ENCODE measurements at places on chromosomes 5 and 9.

DNA sequence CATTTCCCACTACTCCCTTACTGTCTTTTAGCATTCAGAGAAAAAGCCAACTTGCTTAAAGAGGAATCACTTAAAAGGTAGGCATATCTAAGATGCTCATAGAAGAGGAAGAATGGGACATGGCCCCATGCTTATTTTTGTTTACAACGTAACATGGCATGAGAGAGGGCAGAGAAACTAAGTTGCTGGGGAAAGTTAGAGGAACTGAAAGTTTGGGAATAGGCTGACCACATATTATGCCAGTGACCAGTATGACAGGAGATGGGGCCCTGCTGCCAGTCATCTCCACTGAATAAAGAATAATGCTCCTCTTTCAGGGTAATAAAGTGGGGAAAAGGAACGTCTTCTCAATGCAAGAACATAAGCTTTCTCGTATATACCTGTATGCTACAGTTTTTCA, 1.9 kb downstream of the PLPP6 start:
- no peak for DNase-seq

DNA sequence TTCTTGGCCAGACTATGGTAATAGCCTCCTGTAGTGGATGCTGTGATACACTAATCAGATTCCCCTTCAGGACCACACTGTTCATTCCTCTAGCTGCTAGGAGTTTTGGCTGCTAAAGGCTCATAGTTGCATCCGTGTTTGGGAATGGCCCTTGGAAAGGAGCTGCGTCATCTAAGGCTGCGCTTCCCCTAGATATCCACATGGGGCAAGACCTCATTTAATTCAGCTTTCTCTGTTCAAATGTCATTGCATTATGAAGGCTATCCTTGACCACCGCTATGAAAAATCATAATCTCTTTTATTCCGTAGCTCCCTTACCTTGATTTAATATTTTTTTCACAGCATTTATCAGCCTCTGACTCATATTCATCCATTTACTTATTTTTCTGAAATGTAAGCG, 258.3 kb upstream of the NR4A3 start:
- DNase-seq: no peak

DNA sequence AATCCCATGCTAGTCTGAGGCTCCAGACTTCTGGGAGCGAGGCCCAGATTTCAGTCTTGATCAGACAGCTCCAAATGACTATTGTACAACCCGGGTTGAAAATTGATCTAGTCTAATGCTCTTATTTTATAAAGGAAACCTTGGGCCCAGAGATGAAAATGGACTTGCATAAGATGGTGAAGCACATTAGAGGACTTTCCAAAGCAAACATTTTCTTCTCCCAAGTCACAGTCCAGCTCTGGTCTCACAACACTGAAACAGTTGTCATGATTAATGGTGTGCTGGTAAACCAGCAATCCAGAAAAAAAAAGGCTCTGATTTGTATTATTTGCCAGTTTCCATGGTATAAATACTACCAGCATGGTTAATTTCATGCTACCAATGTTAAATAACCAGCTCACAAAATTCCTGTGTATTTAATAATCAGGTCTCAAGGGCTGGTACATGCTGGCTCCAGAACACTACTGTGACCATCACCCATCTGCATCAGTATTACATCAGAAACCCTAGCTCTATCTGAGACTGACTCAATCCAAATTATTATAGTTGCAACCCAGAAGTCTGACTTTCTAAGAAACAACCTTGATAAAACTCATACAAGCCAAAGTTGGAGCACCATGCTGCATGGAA, 32.5 kb upstream of the ABLIM3 start:
- no peak for DNase-seq

DNA sequence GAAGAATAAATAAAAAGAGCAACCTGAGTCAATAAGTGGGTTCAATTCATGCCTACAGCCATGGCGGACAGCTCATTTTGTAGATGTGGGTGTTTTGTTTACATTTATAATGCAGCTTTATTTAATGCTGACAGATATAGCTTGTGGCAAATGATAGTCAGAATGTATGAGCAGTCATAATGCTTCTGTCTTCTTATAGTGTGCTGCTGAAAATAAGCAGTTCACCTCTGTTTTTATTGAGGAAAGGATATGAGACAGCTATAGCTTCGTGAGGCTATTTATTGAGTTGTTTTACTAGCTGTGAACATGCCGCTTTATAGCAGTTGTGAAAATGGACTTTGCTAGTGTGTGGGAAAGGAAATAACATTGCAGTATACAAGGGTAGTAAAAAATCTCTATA, 147.4 kb downstream of the PBX3 start:
- DNase-seq: no peak

DNA sequence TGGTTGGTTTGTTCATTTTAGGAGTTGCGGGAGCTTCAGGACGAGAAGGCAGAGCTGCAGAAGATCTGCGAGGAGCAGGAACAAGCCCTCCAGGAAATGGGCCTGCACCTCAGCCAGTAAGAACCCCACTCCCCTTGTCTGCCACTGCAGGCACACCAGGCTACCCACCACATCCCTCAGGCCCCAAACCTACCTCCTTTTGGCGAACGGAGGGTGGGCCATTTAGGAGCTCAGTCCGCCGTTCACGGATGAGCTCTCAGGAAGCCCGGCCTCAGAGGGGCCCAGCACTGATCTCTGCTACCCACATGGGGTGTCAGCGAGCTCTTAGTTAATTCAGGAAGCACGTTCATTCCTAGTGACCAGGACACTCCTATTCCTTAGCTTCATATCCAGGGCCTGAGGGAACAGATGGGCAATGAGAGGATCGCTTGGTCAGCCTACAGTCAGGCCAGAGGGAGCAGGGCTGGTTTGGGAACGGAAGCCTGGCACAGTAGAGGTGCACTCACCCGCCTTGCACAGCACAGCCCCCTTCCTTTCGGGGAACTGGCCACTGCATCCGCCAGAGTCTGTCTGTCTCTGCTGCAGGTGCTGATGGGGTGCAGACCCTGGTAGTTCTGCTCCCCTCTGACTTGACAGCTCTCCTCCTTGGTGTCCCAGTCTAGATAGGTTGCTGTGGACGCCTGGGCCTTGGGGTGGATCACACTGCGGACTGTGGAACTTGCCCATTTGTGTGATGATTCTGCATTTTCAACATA, 21.4 kb downstream of the HNRNPH1 start:
- no peak for DNase-seq

- no peak for DNase-seq
Measured at GRCh38 chr9:87569518-87569917, 71.9 kb downstream of the DAPK1 start.

DNA sequence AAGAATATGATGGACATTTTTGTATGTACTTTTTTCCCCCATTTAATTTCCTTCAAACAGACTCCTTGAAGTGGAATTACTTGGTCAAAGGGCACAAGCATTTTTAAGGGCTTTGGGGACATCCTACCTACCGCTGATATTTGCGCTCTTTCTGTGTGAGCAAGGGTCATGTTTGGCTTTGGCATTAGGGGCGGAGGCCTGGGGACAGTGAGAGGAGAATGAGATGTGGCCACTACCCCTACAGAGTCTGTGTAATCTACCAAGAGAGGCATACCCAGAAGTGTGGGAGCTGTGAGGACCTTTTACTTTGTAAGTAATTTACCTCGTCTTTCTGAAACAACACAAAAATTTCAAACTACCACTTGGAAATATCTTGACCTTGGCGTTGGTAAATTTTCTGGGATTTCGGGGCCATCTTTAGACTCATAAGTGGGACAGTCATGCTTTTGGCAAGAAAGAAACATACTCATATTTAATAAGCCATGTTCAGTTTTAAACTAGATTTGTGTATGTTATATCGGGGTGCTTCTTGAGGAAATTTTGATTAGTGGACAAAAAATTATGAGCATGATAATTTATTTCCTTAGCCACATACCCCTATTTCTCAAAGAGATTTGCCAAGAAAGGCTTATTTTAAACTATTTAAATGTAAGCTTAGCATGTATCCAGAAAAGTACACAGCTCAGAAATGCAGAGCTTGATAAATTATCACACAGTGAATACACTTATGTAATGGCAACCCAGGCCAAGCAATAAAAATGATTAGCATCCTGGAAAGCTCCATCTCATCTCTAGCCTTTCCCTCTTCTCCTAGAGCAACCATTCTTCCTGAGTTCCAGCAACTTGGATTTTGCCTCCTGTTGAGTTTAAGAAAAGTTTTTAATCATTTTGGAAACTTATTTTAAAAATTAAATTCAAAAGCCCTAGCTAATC, 63.6 kb downstream of the ARHGAP26 start:
- no peak for DNase-seq

DNA sequence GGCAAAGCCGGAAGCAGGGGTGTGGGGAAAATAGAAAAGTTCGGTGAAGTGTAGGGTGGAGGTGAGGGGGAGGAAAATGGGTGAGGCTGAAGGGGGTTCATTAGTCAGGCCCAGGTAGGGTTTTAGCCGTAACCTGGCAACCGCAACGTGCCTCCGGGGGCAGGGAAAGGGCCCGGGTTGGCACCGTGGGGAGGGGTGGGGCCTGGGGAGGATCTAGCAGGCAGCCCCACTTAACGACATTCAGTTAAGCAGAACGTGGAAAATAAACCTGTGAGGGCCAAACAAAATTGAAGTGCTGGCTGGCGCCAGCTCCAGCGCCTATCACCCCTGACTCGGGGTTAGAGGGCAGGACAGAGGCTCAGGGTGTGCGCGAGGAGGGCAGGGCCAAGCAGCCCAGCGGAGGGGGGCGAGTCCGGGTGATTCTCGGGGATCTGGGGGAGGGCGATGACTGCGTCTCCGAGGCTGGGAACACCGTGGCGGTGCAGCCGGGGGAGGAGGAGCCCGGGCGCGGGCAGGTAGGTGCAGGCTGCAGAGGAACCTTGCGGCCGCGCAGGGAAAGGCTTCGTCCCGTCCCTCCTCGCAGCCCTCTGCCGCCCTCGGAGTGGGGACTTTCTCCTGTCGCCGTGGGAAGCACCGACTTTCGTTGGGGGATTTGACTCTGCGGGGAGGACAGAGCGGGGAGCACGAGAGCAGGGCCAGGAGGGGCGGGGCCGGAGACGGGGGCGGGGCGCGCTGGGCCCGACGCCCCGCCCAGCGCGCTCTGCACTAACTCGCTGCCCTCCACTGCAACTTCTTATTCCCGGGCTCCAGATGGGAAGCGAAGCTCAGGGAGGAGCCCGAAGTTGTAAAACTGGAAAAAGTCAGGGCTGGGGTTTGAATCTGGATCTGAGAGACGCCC, 5.1 kb downstream of the RGS14 start:
- peak; percentile 52 for DNase-seq

DNA sequence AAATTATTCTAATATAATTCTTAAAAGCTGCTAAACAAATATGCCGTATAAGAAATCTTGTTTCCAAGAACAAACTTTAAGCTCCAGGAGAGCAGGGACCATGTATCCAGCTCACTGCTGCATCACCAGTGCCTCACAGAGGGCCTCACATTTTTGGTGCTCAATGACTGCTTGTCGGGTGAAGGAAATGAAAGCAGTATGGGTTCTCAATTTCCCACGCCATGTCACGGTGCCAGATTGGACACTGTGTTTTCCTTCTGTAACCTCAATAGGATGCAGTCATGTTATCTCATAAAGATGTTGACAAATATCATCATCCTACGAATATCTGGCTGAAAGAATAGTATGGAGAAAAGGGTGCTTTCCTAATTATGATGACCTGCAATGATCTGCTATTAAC, 64.7 kb downstream of the POU5F2 start:
- DNase-seq: no peak

- DNase-seq: no peak
Measured at GRCh38 chr9:87729246-87729645, 3.3 kb downstream of the CTSL start.

GRCh38 chr9:128685636-128686489, 3.2 kb upstream of the SET start:
- peak; percentile 27 for DNase-seq

GRCh38 chr9:108850293-108850897, 5.4 kb downstream of the ACTL7B start:
- no peak for DNase-seq

DNA sequence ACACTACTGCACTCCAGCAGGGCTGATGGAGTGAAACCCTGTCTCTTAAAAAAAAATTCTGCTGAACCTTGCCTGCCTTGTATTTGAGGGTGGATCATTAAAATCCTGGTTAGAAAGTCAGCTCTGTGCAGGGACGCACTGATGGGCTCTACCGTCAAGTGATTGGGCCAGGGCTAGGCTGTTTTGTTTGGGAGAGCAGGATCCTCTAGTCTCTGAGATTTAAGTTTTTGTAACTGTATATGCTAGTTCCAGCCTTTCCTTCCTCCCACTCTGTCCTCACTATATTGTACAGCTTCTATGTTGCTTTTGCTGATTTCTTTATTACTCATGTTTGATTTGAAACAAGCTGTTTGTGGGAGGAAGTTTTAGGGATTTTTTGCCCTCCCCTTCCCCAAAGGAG, 11.5 kb downstream of the DDX4 start:
- no peak for DNase-seq

DNA sequence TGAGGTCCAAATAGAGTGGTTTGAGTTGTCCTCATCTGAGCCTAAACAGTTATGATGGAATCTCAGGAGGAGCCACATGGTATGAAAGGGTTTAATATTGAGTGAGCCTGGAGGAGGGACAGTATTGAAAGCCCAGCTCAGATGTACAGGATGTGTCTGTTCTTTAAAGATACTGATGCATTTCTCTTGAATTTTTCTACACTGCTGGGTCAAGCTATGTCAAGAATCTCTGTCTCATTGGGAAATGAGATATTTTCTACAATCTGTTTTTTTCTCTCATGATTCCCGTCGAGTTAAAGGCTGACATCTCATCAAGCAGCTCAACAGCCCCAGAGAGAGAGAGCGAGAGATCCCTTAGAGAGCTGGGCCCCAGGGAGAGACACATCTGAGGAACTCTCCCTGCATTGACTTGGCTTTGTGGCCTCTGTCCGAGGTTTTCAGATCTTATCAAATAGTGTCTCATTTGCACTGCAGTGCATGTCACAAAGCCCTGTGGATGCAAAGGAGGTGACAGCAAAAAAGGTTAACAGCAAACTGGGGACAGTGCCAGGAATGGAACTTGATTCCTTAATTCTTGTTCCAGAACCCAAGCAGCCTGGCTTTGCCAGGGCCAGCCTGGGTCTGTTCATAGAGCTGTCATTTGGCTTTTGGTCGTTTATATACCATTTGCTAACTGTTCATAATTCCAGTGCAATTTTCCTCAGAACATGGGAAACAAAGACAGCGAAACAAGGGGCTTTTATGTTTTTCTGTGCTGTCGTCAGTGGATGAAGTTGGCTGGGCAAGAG, 19.0 kb upstream of the ACTBL2 start:
- DNase-seq: no peak

DNA sequence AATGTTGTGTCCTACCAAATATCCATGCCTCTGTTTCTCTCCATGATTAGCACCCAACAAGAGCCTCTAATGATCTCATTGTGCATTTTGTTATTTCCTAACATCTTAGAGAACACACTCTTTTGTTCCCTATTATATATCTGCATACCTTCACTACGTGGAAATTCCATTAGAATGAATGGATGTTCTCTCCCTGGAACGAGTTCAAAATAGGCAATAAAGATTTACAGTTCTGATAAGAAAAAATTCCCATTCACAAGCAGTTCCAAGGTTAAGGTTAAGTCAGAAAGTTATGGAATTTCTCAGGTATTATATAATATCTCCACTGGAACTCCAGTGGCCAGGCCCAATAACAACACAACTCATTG, 83.7 kb downstream of the TRPM6 start:
- DNase-seq: no peak

- no peak for DNase-seq
Measured at GRCh38 chr5:180271221-180271620, 20.7 kb downstream of the MAPK9 start.

All from central memory CD4-positive, alpha-beta T cell (primary cell).